ENCODE measurements at places on chromosomes 5 and 9. TPM values are rescaled to one million over a fixed set of nuclear protein-coding genes. Genes with fewer than 3 reads are reported as not detected.

Gene SLC34A3
- total RNA-seq, result not detected

Gene NUTM2G
- total RNA-seq, result not detected

DNA sequence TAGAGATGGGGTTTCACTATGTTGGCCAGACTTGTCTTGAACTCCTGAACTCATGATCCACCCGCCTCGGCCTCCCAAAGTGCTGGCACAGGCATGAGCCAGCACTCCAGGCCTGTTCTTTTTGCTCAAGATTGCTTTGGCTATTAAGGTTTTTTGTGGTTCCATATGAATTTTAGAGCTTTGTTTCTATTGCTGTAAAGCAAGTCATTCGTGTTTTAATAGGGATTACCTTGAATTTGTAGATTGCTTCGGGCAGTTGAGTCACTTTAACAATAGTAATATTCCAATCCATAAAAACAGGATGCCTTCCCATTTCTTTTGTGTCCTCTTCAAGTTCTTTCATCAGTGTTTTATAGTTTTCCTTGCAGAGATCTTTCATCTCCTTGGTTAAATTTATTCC lies 22.1 kb downstream of the C6 start:
- H3K4me3 ChIP-seq, result no peak overlapping the region
- no peaks in the 10 kb centered on the region for H3K36me3 ChIP-seq
- no peak overlapping the region for H3K27ac ChIP-seq
- no peaks in the 10 kb centered on the region for H3K4me1 ChIP-seq

Gene ACOT12
- not detected for total RNA-seq

Gene CEL
- 1.6 TPM for total RNA-seq

DNA sequence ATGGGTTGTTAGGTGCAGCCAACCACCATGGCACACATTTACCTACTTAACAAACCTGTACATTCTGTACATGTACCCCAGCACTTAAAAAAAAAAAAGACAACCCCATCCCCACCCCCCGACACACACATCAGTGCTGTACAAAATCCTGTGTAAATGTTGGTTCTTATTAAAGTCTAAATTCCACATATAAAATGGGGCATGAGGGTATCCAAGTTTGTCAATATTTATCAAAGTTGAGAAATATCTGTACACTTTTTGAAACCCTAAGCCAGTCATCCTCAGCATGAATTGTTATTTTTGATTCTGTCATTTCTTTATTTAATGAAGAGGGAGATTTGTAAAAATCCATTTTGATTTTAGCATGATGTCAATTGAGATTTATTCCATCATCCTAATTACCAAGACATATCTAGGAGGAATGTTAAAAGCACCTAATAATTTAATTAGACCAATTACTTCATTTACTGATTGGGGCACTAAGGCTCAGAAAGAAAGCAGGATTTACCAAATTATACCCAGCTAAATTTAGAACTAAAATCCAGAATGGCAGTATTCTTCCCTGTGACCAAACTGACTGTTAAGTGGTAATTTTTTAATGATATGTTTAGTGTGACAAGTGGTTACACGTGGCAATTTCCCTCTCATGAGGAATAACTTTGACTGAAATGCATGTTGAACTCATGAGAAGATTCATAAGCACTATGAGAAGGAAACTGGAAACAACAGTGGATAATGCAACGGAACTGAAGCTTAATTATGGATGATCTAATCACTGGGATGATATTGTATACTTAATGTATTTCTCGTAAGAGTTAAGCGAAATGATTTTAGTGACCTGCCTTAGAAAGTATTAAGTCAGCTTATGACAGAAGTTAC lies 195.9 kb downstream of the SGCD start:
- no peaks in the 10 kb centered on the region for H3K4me1 ChIP-seq
- DNase-seq, result no peak
- no peaks in the 10 kb centered on the region for H3K27me3 ChIP-seq
- no peak overlapping the region for H3K4me3 ChIP-seq

DNA sequence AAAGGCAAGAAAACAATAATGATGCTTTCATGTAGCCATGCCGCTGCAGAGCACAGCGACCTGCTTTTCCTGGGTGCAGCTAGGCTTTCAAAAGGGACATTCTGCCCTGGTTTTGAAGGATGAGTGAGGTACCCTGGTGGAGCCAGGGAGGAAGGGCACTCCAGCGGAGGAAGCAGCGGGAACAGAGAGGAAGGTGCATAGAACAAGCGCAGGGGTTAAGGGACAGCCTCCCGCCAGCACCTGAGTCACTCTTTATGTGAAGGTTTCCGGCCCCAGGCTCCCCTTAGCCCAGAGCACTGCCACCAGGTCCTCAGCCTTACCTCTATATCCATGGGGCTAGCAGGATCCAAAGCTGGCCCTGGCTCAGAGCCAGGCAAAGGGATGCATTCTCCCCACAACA lies 221.1 kb downstream of the CDK5RAP2 start:
- H3K4me1 ChIP-seq, result no peaks in the 10 kb centered on the region
- no peak for DNase-seq
- H3K27ac ChIP-seq, result no peak overlapping the region
- peaks cover 3% of the 10 kb centered on the region for H3K27me3 ChIP-seq

DNA sequence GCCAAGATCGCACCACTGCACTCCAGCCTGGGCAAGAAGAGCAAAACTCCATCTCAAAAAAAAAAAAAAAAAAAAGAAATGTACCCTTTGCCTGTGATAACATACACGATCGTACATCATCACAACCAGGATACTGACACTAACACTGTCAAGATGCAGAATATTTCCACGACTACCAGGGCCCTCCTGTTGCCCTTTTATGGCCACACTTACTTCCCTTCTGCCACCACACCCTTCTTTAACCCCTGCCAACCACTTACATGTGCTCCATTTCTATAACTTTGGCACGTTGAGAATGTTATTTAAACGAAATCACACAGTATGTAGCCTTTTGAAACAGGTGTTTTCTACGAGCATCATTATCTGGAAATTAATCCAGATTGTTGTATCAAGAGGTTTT lies 69.0 kb upstream of the OTULINL start:
- no peaks in the 10 kb centered on the region for H3K27me3 ChIP-seq
- DNase-seq, result no peak
- no peak overlapping the region for H3K4me3 ChIP-seq
- H3K27ac ChIP-seq, result no peak overlapping the region
- H3K4me1 ChIP-seq, result no peaks in the 10 kb centered on the region

Gene RGS7BP
- total RNA-seq, result not detected

Gene TEX10
- total RNA-seq, result 27.7 TPM

DNA sequence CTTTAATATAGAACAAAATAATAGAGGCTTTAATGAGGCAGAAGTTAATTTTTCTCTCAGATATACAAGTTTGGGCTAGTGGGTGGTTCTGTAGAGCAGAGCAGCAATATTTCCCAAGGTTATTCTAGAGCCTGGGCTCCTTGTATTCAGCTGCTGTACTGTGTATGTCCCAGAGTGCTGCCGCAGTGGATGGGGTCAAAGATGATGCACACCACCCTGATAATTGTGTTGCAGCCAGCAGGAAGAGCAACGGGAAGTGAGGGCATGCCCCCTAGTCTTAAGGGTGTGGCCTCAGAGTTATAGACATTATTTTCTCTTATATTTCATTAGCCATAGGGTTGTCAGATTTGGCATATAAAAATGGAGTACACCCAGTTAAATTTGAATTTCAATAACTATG lies 23.9 kb upstream of the KIF4B start:
- H3K36me3 ChIP-seq, result no peaks in the 10 kb centered on the region
- H3K27ac ChIP-seq, result no peak overlapping the region
- no peak for DNase-seq
- no peak overlapping the region for H3K4me3 ChIP-seq
- peaks cover 5% of the 10 kb centered on the region for H3K27me3 ChIP-seq

DNA sequence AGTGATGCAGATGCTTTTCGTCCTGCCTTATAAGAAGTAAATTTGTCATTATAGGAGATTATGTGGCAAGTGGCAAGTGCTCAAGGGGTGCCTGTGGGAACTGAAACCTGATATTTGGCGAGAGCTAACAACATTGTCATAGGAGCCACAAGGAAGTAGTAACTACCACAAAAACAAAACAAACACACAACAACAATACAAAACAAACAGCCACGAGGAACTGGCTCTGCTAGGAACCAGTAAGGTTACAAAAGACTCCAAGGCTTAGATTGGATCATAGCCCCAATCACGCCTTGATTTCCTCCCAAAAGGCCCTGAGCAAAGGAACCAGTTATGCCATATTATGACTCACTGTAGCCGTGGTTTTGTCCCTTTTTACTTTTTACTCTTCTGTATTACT lies 1045.2 kb downstream of the CDH12 start:
- no peak for DNase-seq
- H3K36me3 ChIP-seq, result no peaks in the 10 kb centered on the region
- H3K27me3 ChIP-seq, result no peaks in the 10 kb centered on the region
